Activated T-cell treated with anti-CD3 and anti-CD28 coated beads, Interleukin-2, amount 50 U/mL, for 72 hours (primary cell): ENCODE measurements at places on chromosomes 5 and 9. TPM values are rescaled to one million over a fixed set of nuclear protein-coding genes. Genes with fewer than 3 reads are reported as not detected.

GRCh38 chr5:9834871-9835770, 205.0 kb upstream of the TAS2R1 start:
- DNase-seq, result no peak

Gene NME5
- not detected for total RNA-seq

DNA sequence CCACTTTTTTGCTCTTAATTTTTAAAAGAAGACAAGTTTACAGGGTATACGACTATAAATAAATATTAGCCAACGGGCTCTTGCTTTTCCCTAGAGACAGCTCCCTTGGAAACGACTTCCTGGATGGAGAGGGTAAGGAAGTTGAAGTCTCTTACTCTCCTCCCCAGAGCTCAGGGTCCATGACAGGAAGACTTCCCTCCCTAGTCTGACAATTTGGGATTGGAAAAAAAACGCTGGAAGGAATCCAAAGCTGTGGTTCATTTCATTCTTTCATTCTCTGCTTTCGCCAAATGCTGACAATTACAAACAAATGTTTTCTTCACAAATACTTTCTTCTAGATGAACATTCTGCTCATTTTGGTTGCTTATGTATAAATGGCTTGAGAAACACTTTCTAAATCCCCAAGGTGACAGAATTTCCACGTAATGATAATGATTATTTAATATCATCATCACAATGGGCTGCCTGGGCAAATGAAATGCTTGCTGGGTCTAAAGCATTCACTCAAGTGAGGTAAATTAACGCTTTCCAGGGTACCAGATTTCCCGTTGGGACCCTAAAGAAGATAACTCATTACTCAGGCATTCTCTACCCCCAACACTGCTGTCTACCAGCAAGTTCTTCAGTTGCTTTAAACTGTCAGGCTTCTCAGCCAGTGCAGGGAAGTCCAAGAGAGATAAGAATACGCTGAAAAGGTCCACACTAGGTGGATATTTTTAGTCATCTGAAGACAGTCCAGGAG, 139.8 kb upstream of the SLC30A5 start:
- no peak for DNase-seq

Gene CFAP77
- not detected for total RNA-seq

- DNase-seq, result no peak
Observed at GRCh38 chr9:8605096-8605495, 805.5 kb upstream of the DMAC1 start.

Gene ZNF782
- total RNA-seq, result 4.5 TPM

DNA sequence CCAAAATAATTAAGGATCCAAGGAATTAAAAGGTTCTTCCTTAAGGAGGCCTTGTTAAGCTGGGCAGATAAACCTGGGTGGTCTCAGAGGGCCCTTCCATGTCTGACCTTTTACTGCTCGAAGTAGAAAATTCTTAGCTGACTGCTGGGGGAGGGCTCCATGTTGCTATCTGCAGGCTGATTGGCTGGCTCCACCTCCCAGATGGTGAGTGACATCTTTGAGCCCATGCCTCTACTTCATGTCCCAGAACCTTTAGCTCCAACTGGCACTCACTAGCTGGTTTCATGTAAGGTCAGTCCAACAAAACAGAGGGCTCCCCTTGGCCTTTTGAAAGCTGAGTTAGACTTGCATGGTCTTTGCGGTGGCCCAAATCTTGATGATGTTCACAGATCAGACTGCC, 188.2 kb downstream of the PAX5 start:
- DNase-seq, result no peak

DNA sequence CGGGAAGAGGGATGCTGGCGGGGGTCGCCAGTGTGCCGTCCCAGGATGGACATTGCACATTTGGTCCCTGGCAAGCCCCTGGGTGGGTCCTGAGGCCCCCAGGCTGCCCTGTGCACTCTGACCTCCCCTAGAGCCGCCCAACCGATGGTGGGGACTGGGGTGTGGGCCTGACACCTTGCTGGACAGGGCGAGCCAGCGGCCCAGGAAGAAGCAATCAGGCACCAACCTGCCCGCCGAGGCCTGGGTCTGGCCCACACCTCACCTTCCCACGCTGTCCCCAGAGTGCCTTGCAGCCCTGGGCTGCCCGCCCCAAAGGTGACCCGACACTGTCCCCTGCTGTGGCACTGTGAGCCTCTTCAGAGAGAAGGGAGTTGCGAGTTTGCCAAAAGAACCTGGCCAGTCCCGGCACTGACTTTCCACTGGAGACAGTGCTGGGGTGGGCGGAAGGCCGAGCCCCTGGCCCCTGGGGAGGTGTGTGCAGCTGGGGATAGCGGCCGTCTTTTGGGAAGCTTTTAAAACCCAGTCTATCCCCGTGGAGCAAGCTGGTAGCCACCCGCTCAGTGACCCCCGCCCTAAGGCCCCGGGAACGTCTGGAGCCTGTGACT, 12.0 kb upstream of the NRARP start:
- no peak for DNase-seq

- no peak for DNase-seq
Observed at GRCh38 chr5:103785569-103785968, 223.0 kb upstream of the NUDT12 start.

- DNase-seq, result no peak
Observed at GRCh38 chr9:129567329-129567728, 53.6 kb downstream of the C9orf50 start.

DNA sequence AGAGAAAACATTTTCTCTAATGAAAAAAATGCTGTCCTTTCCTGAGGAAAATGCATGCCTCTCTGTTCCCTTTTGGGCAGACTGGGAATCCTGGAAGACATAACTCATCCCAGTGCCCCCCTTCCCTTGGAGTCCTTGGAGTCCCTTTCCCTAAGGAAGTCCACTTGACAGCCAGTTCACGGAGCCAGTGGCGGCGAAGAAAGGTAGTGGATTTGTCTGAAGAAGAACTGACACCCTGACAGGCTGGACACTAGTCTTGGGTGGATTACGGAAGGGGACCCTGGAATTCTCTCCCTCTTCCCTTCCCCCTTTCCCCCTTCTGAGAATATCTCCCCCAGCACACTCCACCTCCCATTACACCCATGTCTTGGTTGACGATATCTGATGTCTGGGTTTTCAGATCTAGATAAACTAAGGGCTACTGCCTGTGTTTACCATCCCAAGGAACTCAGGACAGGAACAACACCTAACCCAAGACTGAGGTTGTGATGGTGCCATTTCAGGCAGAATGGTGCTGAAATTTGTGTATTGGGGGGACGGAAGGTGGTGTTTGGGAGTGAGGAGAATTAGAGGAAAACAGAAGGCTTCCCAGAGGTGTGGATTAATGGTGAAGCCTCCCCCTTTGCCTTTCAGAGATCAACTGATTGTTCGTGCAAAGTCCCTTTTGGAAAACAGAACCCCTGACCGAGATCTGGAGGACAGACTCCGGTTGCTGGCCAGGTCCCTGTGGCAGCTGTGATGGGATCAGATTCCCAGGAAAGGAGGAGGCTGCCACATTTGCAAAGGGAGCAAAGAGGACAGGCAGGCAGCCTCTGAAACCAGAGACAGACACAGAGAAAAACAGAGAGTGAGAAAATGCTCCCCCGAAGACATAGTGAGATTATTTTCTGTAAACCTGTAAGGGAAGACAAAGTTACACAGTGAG, 704 bp downstream of the SPARC start:
- no peak for DNase-seq

- DNase-seq, result no peak
Observed at GRCh38 chr5:1788200-1788599, 11.4 kb downstream of the MRPL36 start.

Gene SCGB3A2
- total RNA-seq, result not detected

- no peak for DNase-seq
Observed at GRCh38 chr9:134188386-134189144, 24.2 kb upstream of the RNU6ATAC start.

DNA sequence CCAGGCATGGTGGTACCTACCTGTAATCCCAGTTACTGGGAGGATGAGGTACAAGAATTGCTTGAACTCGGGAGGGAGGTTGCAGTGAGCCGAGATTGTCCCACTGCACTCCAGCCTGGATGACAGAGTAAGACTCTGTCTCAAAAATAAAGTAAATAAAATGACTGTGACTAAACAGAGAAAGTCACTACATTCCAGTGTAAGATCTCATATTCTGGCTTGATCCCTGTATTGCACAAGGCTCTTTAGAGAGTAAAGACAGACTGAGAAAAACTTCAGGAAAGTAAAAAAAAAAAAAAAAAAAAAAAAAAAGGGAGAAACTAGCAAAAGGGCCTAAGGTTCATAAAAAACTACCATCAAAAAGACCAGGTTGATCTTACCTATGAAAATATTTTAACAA, 106.6 kb upstream of the PJA2 start:
- no peak for DNase-seq

DNA sequence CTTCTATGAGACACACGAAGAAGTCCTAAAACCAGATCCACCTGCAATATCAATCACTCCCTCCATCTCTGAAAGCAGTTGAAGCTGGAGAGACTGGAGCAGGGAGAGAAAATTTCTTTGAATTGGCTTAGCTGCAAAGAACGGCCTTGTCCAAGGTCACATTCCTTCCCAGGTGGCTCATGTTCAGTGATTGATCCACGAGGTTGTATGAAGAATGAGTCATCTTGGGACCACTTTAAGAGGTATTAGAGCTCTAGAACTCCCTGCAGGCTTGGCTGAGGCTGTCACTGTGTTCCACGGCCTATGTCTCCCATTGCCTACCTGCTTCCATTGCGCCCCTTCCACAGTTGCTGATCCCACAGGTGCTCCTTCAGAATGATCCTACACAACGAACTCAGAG, 68.2 kb downstream of the HMHB1 start:
- no peak for DNase-seq

Gene BAAT
- 0.24 TPM for total RNA-seq

Gene HEMGN
- 1.5 TPM for total RNA-seq

Gene MLANA
- not detected for total RNA-seq

GRCh38 chr5:74402553-74402952, 238.0 kb downstream of the ENC1 start:
- no peak for DNase-seq

DNA sequence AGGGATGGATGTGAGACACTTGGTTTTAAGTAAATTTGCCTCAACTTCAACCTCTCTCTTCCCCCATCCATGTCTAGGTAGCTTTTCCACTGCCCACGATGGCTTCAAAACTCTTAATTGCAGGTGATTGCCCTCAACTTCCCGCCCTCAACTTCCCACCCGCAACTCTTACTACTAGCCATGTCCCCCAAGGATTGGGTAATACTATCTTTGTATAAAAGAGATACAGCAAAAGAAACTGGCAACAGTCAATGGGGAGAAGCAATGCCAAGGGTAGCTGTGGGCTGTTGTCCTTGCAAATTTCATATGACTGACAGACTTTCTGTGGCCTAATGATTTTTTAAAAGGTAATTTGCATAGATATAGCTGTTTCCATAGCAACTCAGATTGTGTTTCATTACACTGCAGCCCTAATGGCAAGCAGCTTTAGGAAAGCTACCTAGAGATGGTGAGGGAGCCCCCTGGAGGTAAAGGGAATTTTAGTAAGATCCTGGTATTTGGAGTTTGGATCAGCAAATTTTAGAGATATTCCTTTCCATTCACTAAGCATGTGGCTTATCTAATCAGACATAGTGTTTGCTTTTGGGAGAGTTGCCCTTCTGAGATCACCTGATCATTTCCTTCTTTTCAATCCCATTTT, 421.5 kb upstream of the DAP start:
- DNase-seq, result no peak

DNA sequence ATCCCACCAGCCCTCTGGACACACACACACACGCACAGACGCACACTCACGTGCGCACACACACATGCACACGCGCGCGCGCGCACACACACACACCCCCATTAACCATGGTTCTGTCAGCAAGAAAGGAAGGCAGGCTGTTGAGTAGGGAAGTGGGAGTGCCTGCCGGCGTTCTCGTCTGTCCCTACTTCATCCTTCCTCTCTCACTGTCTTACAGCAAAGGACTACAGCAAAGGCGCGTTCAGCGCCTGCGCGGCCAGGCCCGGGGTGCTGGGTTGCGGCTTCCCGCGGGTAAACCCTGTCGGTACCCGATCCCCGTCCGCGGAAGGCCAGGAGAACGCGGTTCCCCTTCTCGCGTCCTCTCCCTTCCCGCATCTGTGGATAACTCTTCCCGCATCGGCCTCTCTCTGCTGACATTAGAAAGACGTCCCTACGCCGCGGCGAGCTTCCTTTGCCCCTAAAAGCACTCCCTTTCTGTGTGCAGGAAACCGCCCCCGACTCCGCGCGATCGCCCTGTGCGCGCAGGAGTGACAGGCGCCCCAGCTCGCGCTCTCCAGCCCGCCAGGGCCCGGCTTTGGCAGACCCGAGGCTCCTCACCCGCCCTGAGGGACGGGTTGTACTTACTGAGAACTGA, 219.2 kb downstream of the AGTPBP1 start:
- DNase-seq, result peak; percentile 38

DNA sequence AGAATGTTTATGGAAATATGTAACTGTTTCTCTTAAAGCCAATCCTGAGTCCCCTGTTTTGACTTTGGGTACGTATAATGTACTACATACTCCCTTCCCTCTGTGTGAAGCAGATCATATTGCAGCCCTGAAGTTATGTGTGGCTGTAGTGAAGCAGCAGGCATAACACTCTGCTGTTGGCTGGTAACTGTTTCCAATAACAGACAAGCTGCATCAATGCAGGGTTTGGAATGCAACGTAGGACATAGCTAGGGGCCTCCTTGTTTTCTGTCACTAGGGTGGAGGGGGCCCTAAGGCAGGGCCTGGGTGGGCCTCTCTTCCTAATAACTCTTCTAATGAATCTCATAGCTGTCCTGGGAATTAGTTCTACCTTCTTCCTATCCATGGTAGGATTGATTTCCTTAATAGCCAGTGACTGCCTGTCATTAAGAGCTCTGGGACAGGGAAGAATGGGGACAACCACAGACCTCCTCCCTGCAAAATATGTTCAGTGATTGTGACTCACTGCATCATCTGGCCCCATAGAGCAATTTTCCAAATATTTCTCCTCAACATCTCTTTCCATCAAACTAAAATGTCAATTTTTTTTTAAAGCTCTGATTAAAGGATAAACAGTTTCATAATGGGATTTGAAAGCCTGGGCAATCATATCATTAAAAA, 129.6 kb upstream of the HMHB1 start:
- no peak for DNase-seq

- no peak for DNase-seq
Observed at GRCh38 chr5:10111571-10111970, 138.1 kb downstream of the ATPSCKMT start.

- no peak for DNase-seq
Observed at GRCh38 chr5:83750749-83751148, 30.1 kb upstream of the HAPLN1 start.

DNA sequence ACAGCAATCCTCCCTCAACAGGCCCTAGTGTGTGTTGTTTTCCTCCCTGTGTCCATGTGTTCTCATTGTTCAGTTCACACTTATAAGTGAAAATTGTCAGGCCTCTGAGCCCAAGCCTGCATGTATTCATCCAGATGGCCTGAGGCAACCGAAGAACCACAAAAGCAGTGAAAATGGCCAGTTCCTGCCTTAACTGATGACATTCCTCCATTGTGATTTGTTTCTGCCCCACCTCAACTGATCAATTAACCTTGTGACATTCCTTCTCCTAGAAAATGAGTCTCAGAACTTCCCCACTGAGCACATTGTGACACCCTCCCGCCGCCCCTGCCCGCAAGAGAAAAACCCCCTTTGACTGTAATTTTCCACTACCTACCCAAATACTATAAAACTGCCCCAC, 17.4 kb upstream of the TRPC7 start:
- no peak for DNase-seq
